Prostate gland (tissue), 2 donors: ENCODE measurements at places on chromosomes 11 and 22. TPM values are rescaled to one million over a fixed set of nuclear protein-coding genes. Genes with fewer than 3 reads are reported as not detected.

GRCh38 chr11:121864660-121865059 is 251.4 kb downstream of the BLID start:
- DNase-seq, result no peak

DNA sequence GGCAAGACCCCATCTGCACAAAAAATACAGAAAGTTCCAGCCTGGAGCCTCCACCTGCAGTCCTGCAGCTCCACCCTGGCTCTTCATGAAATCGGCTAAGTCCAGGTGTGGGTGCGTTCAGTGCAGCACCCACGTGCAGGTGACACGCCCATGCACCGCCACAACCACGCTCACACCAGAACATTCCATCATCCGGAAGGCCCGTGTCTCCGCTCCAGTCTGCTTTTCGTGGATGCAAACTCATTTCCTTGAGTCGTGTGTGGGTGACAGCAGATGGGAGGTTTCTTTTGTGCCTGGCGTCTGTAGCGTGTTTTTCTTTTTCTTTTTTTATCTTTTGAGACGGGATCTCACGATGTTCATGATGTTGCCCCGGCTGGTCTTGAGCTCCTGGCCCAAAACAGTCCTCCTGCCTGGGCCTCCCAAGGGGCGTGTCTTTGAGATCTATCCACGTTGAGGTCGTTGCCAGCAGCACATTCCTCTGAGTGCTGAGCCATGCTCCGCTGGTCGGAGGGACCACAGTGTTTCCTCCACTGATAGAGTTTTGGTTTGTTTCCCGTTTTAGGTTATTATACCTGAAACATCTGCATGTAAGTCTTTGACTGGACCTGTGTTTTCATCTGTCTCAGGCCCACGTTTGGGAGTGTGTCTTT is 7.2 kb downstream of the PTDSS2 start:
- DNase-seq, result no peak

- no peak for DNase-seq
Measured at GRCh38 chr11:12543596-12544415, 130.4 kb upstream of the TEAD1 start.

The SPTBN2 gene
- total RNA-seq, result 140 TPM

DNA sequence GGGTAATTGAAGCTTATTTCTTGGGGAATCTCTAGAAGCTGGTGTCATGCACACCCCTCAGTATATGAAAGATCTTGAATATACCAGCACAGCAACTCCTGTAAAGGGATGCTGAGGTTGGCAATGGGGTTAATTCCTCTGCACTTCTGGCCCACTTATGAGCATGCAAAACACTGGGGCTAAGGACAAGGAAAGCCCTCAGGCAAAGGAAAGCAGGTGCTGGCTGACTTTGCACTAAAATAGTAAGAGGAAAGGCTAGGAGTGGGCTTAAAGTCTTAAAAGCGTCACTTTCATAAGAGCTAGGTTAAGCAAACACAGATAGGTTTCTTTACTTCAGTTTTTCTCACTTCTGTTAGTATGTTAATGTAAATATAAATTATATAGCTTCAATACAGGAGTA is 572.6 kb upstream of the LUZP2 start:
- DNase-seq, result no peak

The IL17REL gene
- total RNA-seq, result 0.68 TPM

The TMEM121B gene
- 15.5 TPM for total RNA-seq

DNA sequence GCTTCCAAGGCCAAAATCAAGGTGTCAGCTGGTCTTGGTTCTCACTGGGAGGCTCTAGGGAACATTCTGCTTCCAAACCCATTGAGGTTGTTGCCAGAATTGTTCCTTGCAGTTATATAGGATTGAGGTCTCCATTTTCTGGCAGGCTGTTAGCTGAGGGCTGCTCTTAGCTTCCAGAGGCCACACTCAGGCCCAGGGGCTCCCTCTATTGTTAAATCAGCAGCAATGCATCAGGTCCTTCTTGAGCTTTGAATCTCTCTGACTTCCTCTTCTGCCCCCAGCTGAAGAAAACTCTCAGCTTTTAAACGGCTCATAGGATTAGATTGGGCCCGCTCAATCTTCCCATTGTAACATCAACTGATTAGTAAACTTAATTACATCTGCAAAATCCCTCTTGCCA is 39.3 kb upstream of the BSX start:
- no peak for DNase-seq

The INSC gene
- total RNA-seq, result 2.0 TPM

DNA sequence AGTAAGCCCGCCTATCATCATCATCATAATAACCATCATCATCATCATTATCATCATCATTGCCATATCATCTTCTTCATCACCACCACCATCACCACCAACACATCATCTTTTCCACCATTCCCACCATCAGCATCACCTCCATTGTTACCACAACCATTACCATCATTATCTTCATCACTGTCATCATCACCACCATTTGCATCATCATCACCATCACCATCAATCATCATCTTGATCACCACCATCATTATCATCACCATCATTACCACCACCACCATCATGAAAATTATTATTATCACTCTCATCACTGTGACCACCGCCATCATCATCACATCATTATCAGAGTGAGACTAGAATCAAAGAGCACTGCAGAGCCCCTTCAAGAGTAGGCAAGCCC is 199.4 kb upstream of the SEZ6L start:
- DNase-seq, result no peak

DNA sequence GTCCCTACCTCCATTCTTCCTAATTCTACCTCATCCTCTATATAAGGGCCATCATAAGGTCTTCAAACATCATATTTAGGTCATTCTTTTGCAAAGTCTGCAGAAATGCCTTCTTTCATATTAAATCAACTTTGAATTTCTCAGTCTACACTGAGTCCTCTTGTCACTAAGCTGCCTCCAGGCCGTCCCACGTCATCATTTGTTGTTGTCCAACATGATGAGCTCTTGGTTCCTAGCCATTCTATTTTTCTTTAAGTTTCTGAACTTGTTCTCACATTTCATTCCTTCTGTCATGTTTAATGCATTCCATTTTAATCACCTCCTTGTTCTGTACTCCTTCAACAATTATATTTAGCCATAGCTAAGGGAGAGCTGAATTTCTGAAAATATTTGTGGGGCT is 59.2 kb upstream of the PGR start:
- no peak for DNase-seq

- DNase-seq, result no peak
Measured at GRCh38 chr22:28250036-28250695, 331.1 kb upstream of the PITPNB start.

The MSANTD2 gene
- total RNA-seq, result 22.9 TPM

The IL10RA gene
- 4.5 TPM for total RNA-seq

The IFITM10 gene
- total RNA-seq, result 2.6 TPM

The LAYN gene
- 10.6 TPM for total RNA-seq

DNA sequence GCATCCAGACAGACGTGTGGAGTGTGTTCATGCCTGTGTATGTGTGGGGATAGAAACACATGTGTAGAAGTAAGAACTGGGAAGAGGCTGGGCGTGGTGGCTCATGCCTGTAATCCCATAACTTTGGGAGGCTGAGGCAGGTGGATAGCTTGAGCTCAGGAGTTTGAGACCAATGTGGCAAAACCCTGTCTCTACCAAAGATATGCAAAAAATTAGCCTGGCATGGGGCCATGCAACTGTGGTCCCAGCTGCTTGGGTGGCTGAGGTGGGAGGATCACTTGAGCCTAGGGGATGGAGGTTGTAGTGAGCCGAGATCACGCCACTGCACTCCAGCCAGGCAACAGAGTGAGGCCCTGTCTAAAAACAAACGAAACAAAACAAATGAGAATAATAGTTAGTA is 1166.6 kb downstream of the TBC1D22A start:
- no peak for DNase-seq

- DNase-seq, result no peak
Measured at GRCh38 chr22:44882226-44882905, 127.4 kb downstream of the PHF21B start.

The RAB36 gene
- total RNA-seq, result 12.7 TPM

DNA sequence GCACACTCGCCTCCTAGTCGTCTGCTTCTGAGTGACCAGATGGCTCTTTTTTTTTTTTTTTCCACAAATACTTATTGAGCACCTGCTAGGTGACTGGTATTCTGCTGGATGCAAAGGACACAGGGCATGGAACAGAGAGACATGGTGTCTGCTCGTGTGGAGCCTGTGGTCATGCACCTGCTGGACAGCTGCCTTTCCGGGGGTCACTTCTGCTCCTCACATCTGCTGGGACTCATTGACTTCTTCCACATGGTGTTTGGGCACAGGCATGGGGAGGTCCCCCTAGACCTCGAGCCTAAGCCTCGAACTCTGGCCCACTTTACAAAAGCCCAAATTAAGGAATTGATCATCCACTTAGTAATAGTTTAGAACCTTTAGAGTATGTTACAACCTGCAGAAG is 39.5 kb upstream of the EMID1 start:
- no peak for DNase-seq

- no peak for DNase-seq
Measured at GRCh38 chr22:39940757-39941305, 19.4 kb upstream of the TMA7B start.

The NXPE2 gene
- 0.62 TPM for total RNA-seq

DNA sequence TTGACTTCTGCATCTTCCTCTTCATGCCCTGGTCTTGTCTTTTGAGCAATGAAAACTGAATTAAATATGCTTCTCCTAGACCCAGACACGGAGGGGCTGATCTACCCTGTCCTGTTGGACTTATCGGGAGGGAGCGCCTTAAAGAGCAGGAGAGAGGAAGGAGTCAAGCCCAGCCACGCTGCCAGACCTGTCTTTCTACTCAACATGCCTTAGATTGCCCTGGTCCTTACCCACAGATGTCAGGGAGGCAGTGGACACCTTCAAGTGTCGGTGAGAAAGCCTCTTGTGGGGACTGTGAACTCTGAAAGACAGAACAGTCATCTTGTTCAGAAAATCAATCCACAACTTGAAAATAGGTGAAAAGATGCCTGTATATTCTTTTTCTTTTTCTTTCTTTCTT is 61.8 kb downstream of the IRAG1 start:
- DNase-seq, result no peak

DNA sequence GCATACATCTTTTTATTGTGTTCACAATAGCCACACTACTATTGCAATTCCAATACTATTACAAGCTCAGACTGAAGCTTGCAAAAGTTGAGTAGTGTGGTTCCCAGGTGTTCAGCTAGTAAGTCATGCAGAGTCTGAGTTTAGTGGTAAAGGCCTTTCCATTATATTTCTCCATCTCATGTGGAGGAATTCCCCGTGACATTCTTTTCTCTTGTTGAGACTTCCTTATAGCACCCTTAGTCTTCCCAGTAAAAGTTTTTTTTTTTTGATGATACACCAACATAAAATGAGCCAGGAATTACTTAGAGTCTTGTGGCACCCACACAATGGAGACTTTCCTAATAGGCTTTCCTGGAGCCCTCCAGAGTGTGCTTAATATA is 110.8 kb downstream of the UVRAG start:
- no peak for DNase-seq

DNA sequence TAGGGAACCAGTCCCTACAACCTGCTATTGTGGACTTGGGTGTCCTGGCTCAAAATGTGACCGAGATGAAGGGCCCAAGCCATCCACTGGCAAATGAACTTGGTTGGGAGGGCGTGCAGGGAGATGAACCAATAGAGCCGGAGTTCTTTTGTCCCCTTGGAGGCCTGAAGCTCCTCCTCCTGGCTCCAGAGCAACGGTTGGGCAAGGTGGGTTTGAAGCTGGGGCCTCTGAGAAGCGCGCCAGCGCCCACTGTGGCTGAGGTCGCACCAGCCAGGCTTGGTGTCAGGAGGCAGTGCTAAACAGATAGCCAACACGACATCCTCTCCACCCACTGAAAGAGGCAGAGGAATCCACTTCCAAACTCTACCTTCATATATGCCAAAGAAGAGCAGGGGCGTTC is 36.0 kb upstream of the PACSIN2 start:
- DNase-seq, result no peak

DNA sequence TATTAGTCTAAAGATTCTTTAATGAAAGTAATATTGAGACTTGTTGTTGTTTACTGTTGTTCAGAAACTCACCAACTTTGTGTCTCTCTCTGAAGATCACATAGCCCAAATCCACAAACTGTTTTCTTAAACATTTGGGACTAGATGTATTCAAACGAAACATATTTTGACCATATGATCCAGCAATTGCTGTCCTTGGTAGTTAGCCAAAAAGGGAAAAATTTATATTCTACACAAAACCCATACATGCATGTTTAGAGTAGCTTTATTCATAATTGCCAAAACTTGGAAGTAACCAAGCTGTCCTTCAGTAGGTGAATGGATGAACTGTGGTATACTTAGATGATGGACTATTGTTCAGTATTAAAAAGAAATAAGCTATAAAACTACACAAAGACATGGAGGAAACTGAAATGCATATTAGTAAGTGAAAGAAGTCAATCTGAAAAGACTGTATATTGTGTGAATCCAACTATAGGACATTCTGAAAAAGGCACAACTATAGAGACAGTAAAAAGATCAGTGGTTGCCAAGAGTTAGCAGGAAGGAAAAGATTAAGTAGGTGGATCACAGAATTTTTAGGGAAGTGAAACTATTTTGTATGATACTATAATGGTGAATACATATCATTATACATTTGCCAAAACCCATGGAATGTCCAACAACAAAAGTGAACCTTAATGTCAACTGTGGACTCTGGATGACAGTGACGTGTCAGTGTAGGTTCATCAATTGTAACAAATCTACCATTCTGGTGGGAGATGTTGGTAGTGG is 442.9 kb downstream of the INSC start:
- no peak for DNase-seq

The NCF4 gene
- total RNA-seq, result 0.91 TPM

DNA sequence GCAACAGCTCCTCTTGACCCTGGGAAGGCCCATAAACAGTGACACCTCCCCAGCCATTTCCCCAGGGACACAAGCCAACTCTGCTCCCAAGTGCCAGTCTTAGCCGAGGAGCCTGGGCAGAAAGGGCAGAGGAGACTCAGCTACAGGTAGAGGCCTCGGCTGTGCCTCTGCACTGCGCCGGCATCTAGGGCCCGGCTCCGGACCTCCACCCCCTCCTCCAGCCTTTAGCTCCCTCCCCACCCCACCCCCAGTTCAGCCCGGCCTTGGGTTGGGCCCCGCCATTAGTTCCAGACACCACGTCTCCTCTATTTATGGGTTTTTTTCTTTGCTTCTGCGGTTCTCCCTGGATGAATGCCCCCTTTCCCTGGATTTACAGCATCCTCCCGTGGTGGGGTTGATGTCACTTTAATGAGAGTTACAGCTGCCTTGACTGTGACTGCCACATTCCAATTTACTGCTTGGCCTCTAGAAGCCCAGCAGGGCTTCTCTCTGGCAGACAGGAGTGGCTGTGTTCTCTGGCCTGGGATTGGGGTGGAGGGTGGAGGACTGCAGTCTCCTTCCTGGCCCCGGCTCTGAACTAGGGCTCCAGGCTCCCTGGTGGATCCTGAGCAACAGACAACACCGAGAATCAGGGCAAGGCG is 13.5 kb upstream of the OAF start:
- no peak for DNase-seq

- no peak for DNase-seq
Measured at GRCh38 chr11:71396548-71397123, 51.6 kb downstream of the DHCR7 start.
